Neural crest cell (in vitro differentiated cells): ENCODE measurements at places on chromosomes 5 and 9.

GRCh38 chr9:77000330-77000729 is 19.1 kb upstream of the FOXB2 start:
- no peak for DNase-seq

GRCh38 chr5:57950616-57951228 is 468.1 kb upstream of the ACTBL2 start:
- no peak for DNase-seq

DNA sequence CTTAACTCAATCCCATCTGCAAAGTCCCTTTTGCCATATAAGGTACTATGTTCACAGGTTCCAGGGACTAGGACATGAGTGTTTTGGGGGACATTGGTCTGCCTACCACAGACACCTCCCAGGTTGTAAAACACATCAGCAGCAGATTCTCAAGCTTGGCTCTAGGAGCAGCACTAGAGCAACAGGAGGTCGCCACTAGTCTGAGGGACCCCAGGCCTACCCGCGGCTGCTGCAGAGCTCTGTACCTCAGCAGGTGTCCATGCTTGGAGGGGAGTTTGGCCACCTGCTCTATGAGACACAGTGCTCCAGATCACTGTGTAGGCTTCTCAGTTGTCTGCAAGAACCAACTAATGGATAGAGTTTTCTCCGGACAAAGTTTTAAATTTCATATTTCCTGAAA is 262.2 kb upstream of the ARRDC3 start:
- no peak for DNase-seq

DNA sequence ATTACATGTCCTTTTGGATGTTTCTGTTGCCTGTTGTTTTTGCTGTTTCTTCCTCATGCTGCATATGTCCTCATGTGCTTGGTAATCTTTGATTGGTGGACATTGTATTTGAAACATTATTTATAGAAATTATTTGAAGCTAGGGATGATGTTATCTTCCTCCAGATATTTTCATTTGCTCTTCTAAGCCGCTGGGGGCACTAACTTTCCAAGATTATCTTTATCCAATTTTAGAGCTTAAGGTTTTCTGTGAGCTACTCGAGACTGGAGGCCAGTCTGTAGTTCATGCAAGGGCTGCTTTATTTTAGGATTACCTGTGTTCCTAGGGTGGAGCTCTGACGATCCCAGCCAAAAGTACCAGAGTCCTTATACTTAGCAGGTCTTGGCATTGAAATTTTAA is 40.9 kb downstream of the STX17 start:
- DNase-seq: no peak

GRCh38 chr9:124660341-124660801 is 110.7 kb downstream of the NR6A1 start:
- DNase-seq: peak; percentile 55

GRCh38 chr5:68949256-68949655 is 144.6 kb upstream of the SLC30A5 start:
- no peak for DNase-seq

GRCh38 chr5:142239394-142240159 is 85.2 kb downstream of the SPRY4 start:
- no peak for DNase-seq

GRCh38 chr5:111830333-111830732 is 73.3 kb upstream of the NREP start:
- no peak for DNase-seq

DNA sequence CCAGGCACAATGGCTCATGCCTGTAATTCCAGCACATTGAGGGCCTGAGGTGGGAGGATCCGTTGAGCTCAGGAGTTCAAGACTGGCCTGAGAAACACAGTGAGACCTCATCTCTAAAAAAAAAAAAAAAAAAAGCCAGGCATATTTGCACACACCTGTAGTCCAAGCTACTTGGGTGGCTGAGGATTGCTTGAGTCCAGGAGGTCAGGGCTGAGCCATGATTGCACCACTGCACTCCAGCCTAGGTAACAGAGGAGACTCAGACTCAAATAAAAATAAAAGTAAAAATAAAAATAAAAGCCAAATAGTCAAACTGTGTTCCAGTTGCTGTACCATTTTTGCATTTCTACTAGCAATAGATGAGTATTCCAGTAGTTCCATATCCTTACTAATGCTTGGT is 616.0 kb downstream of the KIF4B start:
- DNase-seq: no peak

DNA sequence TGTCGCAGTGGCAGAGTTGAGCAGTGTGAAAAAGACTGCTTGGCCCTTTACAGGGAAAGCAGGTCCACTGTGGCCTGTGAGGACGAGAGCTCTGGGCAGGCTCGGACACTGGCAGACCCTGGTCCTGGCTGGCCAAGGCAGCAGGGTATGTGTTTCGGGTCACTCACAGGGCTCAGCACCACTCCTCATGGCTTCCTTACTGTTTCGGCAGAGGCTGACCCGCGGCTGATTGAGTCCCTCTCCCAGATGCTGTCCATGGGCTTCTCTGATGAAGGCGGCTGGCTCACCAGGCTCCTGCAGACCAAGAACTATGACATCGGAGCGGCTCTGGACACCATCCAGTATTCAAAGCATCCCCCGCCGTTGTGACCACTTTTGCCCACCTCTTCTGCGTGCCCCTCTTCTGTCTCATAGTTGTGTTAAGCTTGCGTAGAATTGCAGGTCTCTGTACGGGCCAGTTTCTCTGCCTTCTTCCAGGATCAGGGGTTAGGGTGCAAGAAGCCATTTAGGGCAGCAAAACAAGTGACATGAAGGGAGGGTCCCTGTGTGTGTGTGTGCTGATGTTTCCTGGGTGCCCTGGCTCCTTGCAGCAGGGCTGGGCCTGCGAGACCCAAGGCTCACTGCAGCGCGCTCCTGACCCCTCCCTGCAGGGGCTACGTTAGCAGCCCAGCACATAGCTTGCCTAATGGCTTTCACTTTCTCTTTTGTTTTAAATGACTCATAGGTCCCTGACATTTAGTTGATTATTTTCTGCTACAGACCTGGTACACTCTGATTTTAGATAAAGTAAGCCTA is 15.7 kb downstream of the SQSTM1 start:
- no peak for DNase-seq

GRCh38 chr5:53479590-53480415 is 626 bp upstream of the FST start:
- peak; percentile 40 for DNase-seq

DNA sequence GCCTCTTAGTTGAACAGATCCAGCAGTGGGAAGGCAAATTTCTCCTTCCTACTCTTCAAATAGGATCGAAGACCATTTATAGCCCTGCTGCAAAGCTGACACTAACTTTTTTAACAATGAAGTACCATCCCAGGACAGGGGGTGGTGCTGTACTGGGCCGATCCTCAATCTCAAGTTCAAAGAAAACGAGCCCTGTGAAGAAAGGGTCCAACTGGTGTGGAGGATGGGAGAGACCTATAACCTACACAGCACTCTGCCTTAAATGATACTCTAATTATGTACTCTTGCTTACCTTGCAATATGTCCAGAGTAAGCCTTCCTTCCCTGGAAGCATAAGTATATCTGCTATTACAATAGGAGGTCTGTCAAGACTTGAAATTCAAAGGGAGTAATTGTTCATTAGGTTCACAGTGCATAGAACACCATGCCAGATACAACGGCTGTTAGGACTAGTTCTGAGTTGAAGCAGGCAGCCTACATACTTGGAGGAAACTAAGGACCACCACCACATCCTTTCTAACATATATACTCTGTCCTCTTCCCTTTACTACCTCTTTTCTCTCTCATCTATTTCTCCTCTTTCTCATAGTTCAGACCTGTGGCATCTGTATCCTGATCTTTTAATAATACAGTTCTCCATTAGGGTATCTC is 6.2 kb downstream of the ETF1 start:
- DNase-seq: no peak

GRCh38 chr9:101582553-101582952 is 12.2 kb downstream of the PPP3R2 start:
- no peak for DNase-seq

GRCh38 chr9:109894473-109894872 is 114.5 kb downstream of the PALM2AKAP2 start:
- no peak for DNase-seq

DNA sequence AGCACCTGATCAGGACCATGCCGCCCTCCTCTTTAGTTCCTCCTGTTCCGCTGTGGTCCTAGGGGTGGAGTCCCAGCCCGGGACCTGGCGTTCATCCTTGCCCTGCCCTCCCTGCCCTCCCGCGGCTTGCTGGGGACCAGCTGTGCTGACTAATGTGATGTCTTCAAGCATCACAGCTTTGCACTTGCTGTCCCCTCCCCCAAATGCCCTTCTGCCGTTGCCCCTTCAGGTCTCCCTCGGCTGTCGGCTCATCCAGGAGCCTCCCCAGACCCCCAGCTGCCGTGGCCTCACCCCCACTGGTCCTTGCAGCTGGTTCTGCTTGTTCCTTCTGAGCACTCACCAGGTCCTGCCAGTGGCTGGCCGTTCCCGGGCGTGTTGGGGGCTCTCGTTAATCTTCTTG is 19.9 kb downstream of the RXRA start:
- DNase-seq: no peak

DNA sequence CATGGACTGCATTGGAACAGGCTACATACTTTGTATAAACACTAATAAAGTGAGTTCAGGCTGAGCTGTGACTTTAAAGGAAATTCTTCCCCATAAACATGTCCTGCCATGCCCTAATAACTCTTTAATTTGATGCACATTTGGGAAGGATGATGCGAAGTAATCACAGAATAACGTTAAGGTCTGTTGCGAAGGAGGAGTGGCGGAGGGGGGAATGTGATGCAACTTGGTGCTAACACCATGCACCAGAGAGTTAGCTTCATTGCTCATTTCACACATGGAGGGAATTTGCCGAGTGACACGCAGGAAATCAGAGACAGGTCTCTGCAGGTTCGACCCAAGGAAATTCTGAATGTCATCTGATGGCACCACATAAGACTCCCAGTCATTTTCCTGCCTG is 32.9 kb downstream of the SLIT3 start:
- no peak for DNase-seq

- DNase-seq: peak; percentile 23
These were observed 145.5 kb downstream of the ERCC6L2 start for GRCh38 chr9:96020792-96021550.

DNA sequence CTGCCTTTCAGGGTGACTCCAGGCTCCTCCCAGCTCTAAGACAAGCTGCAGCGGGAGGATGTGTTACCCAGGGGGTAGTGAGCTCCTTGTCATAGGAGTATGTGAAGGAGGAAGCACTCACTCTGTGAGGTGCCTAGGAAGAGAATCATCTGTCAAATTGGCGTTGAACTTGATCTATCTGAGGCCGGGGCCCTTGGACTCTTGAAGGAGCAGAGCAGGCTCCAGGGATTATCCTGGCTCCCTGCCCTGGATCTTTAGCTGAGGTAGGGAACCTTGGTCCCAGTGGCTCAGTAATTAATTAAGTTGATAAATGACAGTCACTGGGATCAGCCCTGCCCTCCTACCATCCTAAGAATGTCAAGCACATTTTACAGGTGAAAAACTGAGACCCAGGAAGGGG is 15.5 kb downstream of the ADGRD2 start:
- DNase-seq: no peak

DNA sequence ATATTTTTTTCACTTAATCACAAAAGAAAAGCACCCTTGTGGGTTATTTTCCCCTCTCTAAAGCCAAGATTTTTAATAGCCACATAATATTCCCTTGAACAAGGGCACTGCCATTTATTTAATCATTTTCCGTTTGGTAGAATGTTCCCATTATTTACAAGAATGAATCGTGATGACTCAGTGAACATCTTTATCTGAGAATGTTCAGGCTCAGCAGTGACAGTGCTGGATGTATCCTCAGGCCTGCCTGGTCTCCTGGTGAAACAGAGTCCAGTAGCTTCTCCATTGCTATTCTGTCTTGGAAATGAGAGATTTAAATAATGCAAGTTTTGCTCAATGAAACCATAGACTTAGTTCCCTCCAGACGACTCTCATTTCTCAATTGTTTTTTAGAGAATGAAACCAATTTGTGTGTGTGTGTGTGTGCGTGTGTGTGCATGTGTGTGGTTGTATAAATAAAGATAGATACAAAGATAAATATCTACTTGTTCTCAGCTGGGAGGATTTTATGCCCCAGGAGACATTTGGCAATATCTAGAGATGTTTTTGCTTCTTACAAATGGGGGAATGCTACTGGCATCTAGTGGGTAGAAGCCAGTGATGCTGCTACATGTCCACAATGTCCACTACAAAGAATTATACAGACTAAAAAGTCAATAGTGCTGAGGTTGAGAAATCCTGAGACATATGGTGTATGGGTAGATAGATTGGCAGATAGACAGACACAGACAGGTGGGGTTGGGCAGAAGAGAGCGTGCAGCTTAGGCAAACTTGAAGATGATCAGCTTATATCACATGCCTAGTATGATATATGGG is 55.0 kb downstream of the PAPPA start:
- DNase-seq: no peak

- DNase-seq: no peak
These were observed 122.9 kb downstream of the CDC42SE2 start for GRCh38 chr5:131386779-131387178.

DNA sequence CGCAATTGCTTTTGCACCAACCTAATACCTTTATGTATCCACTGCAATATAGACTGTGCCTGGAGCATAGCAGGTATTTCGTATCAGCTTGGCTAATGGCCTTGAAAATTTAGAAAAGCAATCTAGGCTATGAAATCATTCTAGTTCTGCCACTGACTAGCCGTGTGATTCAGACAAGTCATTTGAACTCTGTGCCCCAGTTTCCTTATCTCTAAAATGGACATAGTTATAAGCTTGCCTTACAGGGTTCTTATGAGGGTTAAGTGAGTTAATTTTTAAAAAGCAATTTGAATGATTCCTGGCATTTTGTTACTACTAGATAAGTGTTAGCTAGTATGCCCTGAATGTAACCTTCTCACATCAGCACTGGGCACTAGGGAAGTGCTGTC is 80.5 kb upstream of the PUM3 start:
- DNase-seq: no peak

- DNase-seq: no peak
These were observed 81.3 kb downstream of the PIK3R1 start for GRCh38 chr5:68296895-68297294.

DNA sequence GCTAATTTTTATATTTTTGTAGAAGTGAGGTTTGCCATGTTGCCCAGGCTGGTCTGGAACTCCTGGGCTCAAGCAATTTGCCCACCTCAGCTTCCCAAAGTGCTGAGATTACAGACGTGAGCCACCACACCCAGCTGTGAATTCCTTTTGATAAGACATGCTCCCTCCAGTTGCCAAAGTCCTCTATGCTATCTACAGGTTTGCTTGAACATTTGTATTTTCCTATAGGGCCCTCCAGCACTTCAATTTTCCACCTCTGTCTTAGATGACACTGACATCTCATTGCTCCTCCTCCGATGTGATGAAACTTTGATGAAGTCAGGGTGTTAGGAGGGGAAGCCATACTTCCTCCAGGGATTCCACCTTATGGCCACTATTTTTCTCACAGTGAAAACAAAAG is 25.2 kb upstream of the CTSV start:
- no peak for DNase-seq

DNA sequence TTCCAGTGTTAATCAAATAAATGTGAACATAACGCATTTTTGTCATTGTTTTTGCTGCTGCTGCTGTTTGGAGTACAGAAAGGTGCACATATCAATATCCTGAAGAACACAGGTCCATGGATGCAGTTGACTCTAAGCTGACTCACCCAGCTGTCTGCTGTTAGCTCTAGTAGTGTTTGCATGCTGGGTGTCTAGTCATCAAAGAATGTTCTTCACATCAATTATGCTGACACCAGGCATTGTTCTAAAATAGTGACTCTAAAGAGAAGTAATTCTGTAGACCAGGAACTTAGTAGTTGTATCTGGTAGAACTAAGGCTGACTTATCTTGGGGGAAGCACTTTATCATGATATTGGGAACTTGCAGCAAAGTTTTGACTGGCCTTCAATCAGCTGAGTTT is 55.7 kb upstream of the DPYSL3 start:
- no peak for DNase-seq

- DNase-seq: no peak
These were observed 48.6 kb downstream of the GNA14 start for GRCh38 chr9:77599492-77599891.

- no peak for DNase-seq
These were observed 36.7 kb downstream of the BRINP1 start for GRCh38 chr9:119332522-119332921.
